ENCODE measurements at places on chromosomes 2 and 18.
A peak's percentile ranks its signal among the peaks of the same experiment; 100 is the strongest.

DNA sequence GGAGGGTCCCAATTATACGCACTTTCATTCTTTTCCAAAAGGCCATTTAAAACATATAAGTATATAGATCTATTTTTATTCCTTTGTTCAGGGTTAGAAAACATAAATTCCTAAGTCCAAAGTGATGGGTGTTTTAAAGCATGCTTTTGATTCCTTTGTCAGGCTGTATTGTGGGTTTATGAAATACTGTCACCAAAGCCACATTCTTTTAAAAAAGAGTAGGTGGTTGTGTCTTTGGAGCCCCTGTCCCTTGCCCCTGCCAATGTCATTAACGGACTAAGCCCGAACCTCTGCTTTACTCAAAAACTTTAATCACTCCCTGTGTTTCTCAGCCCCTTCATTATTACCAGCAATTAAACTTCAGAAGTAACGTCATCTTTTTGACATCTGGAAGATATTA is 104.9 kb upstream of the APCDD1 start:
- DNase-seq, result no peak

DNA sequence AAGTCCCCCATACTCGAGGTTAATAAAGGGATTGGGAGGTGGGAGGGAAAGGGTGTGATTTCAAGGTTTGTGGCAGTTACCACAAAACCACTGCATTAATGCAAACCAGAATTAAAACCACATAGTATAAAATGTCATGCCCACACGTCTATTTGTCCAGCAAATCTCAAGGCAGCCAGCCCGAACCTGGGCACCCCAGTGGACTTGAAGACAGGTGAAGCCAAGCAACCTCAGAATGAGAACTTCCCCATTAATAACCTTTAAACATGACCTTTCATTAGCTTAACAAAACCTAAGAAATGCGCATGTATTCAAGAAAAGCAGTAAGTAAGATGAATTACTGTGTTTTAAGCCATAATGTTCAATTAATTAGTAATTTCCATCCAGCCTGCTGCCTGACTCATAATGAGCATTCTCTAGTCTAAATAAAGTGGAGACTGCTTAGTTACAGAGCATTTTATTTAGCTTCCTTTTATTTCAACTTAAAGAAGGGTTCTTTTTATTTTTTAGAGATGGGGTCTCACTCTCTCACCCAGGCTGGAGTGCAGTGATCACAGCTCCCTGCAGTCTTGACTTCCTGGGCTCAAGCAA is 229.6 kb downstream of the FAM210A start:
- no peak for DNase-seq

DNA sequence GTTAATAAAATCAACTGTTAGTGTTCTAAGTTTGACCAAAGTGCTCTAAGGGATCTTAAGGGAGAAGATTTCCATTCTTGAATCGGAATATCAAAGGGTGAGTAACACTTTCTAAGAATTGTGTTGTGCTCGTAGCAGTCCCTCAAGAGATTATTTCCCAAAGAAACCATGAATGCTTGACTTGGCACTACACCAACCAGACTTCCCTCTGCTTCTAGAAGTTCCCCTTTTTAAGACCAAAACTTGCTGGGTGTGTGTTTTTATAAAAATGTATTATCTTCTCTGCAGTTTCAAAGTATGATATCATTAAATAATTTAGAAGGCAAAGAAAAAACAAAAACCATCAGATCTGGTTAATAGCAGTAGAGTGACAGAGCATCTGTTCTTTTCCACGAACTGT is 522.0 kb upstream of the FAM98A start:
- DNase-seq, result no peak

DNA sequence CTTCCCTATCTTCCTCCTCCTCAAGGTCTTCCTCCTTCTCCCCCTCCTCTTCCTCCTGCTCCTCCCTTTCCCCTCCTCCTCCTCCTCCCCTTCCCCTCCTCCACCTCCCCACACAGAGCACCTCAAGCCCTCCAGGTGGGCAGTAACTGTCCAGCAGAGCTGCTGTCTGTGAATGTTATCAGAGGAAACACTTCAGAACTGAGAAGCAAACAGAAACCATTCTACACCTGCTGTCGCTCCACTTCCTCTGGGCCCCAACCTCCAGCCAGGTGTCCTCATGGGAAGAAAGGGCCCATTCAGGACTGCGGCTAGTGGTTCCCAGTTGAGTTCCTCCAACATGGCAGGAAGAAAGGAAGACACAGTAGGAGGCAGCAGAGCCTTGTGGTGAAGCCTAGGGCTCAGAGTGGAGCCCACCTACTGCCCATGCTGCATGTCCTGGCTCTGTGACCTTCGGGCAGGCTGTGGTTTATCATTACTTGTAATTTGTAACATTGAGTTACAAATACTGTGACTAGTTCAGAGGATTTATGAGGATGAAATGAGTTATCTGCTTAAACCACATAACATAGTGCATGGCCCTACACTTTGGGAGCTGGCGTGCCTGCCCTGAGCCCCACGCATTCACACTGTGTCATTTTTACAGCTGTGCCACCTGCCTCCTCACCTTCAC is 165.9 kb upstream of the ID2 start:
- DNase-seq, result peak; percentile 43

- no peak for DNase-seq
These were observed 2.8 kb upstream of the TCF7L1 start for GRCh38 chr2:85130407-85130806.

DNA sequence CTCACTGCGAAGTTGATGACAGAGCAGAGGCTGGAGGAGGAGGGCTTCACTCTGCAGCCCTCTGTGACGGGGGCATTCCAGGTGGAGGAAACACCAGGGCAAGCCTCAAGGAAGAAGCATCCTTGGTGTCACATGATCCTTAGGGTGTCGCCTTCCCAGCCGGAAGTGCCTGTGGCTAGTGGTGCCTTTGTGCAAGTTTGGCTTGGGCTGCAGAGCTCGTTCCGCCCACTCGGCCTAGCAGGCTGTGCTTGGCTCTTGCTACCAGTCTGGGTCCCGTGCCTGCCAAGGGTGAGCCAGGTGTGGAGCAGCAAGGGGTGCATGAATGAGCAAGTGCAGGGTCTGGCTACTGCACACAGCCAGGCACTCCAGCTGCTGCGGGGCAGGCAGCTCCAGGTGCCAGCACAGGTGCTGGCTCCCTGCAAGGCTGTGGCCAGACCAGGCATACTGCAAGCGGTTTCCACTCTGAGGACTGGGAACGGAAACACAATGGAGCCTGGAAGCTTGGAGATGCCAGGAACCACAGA is 325.3 kb upstream of the SMIM21 start:
- DNase-seq, result no peak
